CD4-positive, alpha-beta T cell treated with Interleukin-1 beta for 1 hour (primary cell): ENCODE measurements at places on chromosomes 6 and 20.

- no peak for DNase-seq
These were observed 135.3 kb downstream of the CDH4 start for GRCh38 chr20:61387204-61387953.

- DNase-seq, result no peak
These were observed 1.7 kb downstream of the RSPO3 start for GRCh38 chr6:127120023-127120786.

GRCh38 chr6:116406678-116407345 is 36.1 kb downstream of the DSE start:
- DNase-seq, result no peak

- DNase-seq, result no peak
These were observed 88.3 kb downstream of the SSR1 start for GRCh38 chr6:7224731-7225130.

GRCh38 chr6:24251339-24251738 is 106.5 kb downstream of the DCDC2 start:
- no peak for DNase-seq

DNA sequence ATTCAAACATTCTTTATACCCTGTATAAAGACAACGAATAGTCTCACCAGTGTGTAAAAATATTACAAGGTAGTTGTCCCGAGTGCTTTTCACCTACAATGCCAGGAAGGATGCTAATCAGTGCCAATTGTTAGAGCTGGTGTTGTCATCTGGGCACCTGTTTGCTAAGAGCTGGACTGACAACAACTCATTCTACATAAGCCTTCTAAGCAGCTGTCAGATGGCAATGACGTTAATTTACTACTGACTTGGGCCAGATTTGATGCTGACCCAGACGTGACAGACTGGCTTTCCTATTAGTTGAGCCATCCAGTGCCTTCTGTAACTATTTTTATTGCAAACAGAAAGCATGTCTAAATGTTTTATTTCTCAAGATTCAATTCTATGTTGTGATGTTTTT is 355.2 kb downstream of the ADGRB3 start:
- DNase-seq, result no peak

DNA sequence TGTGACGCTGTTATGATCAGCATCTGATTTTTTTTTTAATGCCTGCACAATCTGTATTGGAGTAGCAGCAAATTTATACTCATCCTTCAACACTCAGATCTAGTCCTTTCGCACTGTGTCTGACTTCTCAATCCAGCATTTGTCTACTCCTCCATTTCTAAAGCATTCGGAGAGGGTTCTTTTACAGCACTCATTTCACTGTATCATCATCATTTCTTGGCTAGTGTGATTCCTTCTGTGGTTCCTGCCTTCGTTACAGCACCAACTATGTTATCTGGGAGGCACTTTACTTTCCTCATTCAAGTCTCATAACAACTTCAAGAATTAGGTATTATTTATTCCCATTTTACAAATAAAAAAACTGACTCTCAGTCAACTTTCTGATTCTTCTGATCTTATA is 18.0 kb downstream of the NUDT3 start:
- no peak for DNase-seq

GRCh38 chr6:56664029-56664428 is 21.3 kb upstream of the DST start:
- no peak for DNase-seq

DNA sequence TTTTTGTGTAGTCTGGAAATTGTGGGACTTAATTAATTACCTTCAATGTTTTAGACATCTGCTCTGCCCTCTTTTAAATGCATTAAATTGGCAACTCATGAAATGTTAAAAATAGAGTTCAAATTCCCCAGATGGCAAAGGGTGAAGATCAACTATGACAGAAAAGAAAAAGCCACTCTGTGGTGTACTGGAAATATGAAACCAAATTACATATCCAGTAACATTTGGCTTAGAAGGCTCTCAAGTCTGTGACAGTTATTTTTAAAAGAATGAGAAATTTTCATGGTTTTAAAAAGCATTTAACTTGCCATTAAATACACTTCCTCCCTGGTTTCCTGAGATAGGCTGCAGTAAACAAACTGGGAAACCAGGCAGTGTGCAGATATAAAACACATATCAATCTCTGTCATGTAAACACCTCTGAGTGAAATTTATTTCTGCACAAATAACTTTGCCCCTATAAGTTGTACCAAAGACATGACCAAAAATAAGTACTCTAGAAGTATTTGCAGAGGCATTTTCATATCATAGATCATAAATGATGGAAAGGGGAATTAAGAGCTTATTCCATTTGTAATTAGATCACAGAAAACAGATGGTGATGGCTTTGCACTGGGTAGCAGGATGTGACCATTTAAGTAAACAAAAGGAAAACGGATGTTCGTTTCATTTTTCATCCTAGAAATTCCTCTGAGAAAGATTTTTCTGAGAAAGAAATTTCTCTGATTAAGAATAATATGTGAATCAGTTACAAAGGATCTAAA is 360.1 kb downstream of the SAMD5 start:
- DNase-seq, result no peak

DNA sequence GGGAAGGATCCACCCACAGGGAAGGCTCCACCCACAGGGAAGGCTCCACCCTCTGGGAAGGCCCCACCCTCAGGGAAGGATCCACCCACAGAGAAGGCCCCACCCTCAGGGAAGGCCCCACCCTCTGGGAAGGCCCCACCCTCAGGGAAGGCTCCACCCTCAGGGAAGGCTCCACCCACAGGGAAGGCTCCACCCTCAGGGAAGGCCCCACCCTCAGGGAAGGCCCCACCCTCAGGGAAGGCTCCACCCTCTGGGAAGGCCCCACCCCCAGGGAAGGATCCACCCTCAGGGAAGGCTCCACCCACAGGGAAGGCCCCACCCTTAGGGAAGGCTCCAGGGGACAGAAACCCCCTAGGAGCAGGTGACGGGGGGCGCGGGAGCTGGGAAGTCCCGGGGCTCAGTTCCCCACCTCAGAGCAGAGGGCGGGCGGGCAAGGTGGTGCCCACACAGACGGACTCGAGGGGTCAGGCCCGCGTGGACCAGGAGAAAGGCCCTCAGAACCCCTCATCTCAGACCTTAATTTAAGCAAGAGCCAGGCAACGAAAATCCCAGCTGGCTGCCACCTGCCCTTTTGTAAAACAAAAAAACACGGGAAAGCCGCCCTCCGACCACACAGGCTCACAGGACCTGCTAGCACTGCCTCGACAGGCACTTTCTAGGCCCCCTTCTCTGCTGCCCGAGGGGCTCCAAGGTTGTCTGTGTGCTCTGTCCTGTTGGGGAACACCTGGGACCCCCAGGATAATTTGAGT is 39.7 kb downstream of the KCNQ2 start:
- DNase-seq, result no peak

GRCh38 chr20:44705364-44706094 is 9.6 kb upstream of the CCN5 start:
- DNase-seq, result no peak

DNA sequence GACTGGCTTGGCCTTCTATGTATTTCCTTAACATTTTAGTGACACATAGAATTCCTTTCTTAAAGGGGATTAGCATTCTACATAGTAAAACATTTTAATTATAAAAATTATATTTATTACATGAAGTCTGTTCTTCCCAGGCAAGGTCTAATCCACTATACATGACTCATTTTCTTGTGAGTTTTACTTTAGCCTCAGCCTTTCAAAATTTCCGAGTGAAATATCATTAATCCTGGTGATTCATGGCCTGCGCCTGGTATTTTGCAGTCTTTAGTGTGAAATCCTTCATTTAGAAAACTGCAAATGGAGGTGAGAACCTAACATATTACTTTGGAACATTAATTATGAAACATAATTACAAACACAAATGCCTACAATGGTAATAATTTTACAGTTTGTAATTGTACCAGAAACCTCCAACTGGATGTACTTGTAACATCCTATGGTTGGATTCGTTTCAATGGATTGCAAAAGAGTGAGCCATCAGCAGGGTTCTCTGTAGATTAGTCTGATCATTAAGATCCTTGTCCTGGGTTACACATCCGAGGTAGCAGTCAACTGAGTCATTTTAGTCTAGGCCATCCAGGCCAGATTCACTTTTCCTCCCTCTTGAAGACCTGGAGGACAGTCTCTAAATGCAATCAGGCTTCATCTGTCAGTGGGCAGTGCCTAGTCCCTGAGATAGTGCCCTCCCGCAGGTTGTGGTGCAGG is 272.0 kb downstream of the PACRG start:
- no peak for DNase-seq

DNA sequence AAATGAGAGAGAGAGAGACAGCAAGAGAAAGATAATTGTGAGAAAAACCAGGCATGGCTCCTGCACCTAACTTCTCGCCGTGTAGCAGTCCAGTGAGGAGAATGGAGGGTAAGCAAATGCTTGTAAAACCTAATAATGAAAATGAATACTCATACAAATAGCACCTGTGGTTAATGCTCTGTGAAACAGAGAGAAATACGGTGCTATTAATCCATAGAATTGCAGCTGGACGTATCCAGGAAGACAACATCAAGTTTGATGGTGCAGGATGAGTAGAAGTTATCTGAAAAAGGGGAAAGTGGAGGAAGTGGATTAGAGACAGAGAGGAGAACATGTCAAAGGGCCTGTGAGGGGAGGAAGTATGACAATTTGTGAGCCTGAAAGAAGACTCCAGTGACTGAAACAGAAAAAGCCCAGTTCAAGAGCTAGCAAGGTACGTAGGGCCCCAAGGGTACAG is 89.4 kb upstream of the PAK5 start:
- DNase-seq, result no peak

- DNase-seq, result no peak
These were observed 33.4 kb upstream of the CCR6 start for GRCh38 chr6:167089243-167090142.

GRCh38 chr6:107556082-107556481 is 66.2 kb downstream of the SOBP start:
- DNase-seq, result no peak

DNA sequence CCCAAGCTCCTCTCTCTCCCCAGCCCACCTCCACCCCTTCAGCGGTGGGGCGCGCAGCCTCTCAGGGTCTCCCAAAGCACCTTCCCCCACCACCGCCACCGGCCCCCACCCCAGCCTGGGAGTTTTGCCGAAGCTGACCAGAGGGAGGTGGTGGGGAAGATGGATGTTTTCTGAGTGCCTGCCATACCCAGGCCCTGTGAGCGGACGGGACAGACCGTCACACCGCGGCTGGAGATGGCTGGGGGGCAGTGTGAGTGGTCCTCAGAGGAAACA is 5.7 kb downstream of the C20orf204 start:
- DNase-seq, result no peak

GRCh38 chr6:81997090-81997926 is 244.8 kb upstream of the TENT5A start:
- no peak for DNase-seq

DNA sequence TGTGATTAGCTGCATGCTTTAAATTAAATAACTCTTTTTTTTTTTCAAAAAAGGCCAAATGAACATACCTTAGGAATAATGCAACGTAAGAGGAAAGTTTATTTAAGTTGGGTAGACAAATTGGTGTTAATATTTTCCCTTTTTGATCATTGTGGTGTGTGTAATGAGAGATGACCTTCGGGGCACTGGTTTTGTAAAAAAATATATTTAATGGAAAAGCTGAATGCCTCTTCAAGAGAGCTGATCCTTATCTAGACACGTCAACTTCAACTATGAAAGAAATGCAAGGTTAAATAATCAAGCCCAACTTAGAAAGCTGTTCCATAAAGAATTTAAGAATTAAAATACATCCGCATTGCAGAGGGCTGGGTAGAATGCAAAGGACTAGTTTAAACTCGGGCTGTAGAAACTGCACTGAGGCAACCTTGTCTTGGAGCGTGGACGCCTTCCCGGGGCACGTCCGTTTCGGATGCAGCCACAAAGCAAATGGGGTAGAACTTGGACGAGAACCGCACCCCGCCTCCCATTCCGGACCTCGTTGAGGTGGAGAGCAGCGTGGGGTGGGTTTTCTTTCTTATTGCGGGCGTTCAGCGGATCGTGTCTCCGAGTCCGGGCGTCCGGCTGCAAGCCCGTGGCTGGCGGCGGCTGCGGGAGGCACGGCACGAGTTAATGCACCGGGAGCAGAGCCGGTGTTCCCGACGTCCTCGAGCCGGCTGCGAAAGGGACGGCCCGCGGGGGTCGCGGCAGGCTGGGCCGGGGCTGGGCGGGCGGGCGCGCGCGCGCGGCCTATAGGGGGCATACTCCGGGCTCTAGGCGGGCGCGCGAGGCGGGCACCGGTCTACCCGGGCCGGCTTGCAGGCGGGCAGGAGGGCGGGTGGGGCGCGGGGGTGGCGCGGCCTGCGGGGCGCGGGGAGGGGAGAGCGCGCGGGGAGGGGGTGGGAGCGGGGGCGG is 1.9 kb downstream of the JARID2 start:
- peak; percentile 24 for DNase-seq

DNA sequence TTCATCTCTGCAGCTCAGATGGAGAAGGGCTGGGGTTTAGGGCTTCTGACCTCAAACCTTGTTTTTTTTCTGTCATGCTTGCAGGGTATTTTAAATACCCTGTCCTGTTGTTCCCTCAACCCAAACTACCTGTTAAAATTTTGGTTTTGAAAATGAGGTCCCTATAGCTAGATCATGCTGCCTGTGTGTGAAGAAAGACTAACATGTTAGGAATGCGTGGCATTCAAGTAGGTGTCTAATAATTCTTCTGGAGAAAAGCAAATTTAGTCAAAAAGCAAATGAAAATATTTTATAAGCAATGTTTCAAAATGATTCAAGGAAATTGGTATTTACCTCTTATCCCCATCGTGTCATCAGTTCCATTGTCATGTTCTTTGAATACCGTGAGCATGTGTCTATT is 77.2 kb upstream of the C20orf144 start:
- no peak for DNase-seq

DNA sequence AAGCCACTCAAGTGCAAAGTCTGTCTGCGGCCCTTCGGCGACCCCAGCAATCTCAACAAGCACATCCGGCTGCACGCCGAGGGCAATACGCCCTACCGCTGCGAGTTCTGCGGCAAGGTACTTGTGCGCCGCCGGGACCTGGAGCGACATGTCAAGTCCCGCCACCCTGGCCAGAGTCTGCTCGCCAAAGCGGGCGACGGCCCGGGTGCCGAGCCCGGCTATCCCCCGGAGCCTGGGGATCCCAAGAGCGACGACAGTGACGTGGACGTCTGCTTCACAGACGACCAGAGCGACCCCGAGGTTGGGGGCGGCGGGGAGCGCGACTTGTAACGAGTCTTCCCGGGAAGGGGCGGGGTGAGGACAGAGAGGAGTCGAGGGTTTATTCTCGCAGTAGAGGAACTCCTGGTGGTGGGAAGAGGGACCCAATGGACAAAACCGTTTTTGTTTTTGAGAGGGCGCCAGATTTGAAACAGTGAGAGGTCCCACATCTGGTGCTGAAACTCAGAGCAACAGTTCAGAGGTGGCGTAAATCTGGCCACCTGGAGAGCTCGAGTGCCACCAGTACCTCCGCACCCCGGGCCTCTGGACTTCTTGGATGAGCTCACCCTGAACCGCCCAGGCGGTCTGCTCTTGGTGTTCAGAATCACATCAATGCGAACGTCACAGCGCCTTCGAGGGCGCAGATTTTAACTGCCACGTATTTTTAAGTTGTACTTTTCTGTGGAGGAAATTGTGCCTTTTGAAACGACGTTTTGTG is 8.0 kb downstream of the PRDM13 start:
- no peak for DNase-seq

DNA sequence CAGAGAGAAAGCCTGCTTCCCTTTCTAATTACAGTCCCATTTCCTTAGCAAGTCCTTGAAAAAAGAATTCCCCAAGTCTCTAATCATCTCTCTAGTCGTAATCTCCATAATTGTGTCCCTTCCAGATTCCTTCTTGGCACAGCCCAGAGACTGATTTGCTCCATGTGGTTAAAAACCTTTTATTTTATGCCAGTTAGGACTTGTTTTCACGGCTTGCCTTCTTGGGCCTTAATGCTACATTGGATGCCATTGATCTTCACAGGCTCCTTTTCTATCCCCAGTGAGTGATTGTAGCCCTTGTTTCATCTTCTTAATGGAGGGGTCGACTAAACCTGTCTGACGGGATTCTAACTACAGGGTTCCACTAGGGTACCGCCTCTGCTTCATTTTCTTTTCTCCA is 650.6 kb upstream of the ARID1B start:
- DNase-seq, result no peak
